ENCODE measurements at places on chromosomes 16 and 17.

- DNase-seq: no peak
These were observed 999.9 kb downstream of the KCNJ18 start for GRCh38 chr17:22692066-22692805.

- peak; percentile 73 for DNase-seq
These were observed 60.0 kb upstream of the CHMP6 start for GRCh38 chr17:80931421-80932265.

GRCh38 chr16:14061732-14062259 is 9.3 kb upstream of the MRTFB start:
- no peak for DNase-seq

DNA sequence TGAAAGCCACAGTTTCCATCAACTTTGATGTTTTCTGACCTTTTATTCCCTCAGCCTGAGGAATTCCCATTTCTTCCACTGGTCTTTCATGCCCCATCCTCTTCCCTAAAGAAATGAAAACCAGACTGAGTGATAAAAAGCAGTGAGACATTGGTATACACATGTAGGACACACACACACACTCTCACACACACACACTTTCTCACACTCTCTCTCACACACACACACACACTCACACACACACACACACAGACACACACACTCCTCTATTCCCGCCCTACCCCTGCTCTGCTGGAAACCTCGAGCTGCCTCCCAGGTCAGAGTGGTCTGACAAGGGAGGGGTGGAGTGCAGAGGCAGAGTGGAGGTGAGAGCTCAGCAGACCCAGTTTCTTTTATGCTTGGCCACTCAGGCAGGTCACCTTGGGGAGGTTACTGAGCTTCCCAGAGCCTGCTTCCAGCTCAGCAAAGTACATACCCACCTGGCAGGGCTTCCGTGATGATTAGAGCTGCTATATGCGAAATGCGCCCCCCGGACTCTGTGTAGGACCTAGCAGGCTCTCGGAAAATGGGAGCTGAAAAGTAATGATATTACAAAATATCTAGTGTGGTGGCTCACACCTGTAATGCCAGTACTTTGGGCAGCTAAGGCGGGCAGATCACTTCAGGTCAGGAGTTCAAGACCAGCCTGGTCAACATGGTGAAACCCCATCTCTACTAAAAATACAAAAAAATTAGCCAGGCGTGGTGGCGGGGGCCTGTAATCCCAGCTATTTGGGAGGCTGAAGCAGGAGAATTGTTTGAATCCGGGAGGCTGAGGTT is 30.7 kb downstream of the CCR7 start:
- no peak for DNase-seq

- peak; percentile 59 for DNase-seq
These were observed 103.9 kb downstream of the SOCS1 start for GRCh38 chr16:11151885-11152629.

DNA sequence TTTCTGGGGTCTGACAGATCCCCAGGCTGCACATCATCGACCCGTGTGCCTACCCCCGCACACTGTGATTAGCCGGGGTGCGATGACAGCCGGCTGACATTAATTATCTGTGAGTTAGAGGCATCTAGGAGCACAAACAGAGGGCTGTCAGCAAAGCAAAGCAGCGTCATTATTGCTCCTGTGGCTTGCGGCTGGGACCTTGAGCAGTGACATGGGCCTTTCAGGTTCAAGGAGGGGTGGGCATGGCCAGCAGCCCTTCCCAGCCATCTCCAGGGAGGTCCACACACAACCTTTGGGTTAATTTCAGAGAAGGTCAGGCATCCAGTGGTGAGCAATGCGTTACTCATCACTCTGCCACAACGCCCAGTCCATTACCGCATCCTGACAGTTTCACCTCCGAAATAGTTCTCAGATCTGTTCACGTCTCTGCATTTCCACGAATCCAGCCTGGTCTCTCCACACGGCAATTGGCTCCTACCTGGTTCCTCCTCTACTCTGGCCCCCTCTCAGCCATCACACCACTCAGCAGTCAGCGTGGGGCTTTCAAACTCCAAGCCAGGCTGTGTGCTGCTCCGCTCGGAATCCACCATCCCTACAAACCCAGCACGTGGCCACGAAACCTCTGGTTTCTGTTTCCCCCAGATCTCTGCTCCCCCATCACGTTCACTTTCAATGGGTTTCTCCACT is 249.7 kb upstream of the C16orf82 start:
- DNase-seq: no peak

GRCh38 chr16:65312795-65313194 is 190.9 kb upstream of the CDH11 start:
- DNase-seq: peak; percentile 36

DNA sequence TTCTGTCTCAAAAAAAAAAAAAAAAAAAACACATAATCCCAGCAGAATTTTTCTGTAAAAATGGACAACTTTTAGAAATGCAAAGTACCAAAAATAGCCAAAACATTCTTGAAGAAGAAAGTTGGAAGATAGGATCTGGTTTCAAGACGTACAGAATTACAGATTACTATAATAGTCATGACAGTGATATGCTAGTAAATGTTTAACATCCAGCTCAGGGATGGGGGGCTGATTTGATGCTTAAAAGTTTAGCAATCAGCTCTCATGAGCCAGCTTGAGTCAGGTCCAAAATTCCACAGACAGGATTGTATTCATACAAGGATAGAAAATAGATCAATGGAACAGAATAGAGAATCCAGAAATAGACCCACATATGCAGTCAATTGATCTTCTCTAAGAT is 100.5 kb downstream of the CYB561 start:
- DNase-seq: no peak

All from tongue (tissue), 3 donors.